ENCODE measurements at places on chromosomes 3 and 15. TPM values are rescaled to one million over a fixed set of nuclear protein-coding genes. Genes with fewer than 3 reads are reported as not detected.

The GP9 gene
- total RNA-seq = 0.48 TPM

The SLC26A6 gene
- 12.6 TPM for total RNA-seq

DNA sequence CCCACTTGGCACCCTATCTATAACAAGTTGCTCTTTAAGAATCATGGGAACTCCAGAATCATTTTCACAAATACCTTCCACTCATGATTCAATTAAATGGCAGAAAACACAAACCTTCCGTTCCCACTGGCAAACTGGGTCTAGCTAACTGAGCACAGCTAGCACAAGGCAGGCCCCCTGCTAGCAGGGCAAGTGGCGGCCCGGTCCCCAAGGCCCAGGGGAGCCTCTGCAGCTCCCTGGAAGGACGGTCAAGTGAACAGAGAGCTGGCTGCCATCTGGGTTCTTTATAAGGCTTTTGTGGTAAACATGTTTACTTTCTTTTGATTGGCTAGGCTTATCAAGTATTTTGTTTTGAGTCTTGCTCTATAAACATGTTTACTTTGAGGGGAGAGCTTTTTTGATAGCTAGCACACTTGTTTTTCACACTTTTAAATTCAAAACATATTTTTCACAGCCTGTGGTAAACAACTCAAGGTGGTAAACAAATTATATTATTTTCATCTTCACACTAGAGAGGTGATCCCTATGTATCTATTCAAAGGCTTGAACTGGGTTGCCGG lies 81.4 kb downstream of the FOXP1 start:
- no peak for DNase-seq

DNA sequence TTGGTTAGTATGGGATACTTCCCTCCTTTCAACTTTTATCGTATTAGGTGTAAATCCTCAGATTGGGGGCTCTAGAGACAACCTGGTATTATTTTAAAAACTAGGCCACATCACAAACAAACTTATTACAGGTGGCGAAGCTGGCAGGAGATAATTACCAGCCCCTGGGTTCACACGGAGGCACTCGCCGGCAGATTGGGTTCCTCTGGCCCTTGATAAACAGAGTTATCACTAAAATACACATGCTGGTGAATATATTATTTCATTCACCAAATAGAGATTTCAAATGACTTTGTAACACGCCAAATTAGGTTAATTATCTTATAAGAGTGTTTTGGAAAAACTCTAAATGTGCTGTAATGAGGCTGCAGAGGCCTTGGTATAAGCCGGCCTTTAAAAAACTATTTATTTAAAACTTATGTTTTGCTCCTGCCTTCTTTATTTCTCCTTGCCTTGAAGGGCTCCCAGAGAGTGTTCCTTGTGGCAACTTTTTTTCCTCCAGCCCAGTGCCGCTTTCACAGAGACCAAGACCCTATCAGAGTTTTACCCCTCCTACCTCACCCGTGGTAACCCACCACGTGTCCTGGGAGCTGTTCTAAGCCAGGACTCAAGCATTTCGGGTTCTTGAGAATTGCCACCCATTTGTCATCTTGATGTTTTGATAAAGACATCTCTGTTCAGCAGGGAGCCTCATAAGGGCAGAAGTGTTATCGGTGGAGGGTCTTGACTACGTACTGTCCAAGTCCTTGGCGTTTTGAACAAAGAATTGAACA lies 468.6 kb upstream of the CFAP20DC start:
- DNase-seq = no peak

GRCh38 chr15:53710906-53711305 lies 48.6 kb downstream of the WDR72 start:
- DNase-seq = no peak

The UBA7 gene
- total RNA-seq = 50.5 TPM

DNA sequence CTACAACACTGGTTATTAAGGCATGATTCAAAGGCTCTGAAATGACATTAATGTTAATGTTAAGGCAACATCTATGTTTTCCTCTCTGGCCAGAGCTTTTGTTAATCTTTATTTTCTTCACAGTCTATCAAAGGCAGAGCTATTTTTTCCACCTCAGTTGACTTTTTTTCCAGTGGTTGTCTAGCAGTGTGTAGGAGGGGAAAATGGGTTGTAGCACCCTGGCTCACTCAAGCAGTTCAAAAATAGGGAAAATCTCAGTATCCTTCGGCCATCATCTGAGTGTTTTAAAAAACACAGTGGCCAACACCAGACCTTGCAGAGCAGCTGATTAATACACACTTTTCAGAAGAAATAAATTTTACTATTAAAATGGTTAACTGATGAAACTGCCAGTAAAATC lies 21.4 kb downstream of the CBLB start:
- DNase-seq = no peak

GRCh38 chr3:119140466-119140865 lies 5.5 kb upstream of the TEX55 start:
- no peak for DNase-seq

- DNase-seq = no peak
These were observed 85.9 kb upstream of the IL12A start for GRCh38 chr3:159902546-159903314.

GRCh38 chr15:63869371-63870042 lies 35.8 kb upstream of the HERC1 start:
- no peak for DNase-seq

- DNase-seq = no peak
These were observed 45.4 kb downstream of the SSR3 start for GRCh38 chr3:156509189-156510174.
